MM.1S (cell line): ENCODE measurements at places on chromosomes 11 and 22.
A peak's percentile ranks its signal among the peaks of the same experiment; 100 is the strongest.

DNA sequence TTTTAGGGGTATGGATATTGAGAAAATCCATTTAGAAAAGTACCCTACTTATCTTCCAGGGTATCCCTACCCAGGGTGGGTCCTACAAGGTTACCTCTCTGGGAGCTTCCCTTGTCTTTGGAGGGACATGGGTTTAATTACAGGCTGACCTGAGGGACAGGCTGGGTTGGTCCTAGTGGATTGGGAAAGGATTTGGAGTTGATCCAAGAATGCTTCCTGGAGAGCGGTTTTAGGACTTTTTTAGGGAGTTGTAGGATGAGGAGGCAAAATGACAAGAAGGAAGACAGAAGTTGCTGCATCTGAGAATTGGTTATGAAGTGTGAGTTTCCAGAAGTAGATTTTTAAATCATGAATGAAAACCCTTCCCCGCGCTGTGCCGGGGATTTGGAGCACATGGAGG, 61.8 kb upstream of the CRTAM start:
- no peak for DNase-seq

DNA sequence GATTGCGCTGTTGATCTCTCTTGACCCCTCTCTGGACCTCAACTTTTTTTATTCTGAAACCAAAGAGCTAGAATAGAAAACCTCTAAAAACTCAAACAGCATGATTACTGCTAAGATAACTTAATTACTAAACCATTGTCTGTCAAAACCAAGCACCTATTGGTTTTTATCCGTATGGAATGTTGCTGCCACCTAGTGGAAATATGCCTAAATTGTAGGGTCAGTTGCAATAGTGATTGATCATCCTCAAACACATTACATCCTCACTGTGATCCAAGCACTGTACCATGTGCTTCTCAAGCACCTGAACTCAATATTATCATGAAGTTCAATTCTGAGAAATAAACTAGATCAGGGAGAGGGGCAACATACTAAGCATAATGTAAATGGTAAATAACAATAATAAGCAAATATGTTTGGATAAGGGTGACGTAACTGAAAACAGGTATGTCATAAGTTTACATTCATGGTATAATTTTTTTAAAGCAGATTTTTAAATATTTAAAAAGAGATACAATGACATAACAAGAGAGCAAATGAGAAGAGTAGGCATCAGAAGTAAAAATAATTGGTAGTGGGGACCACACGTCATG, 3.8 kb upstream of the OR5A2 start:
- DNase-seq: peak; percentile 76

GRCh38 chr11:111606986-111607385, 4.7 kb downstream of the SIK2 start:
- no peak for DNase-seq

DNA sequence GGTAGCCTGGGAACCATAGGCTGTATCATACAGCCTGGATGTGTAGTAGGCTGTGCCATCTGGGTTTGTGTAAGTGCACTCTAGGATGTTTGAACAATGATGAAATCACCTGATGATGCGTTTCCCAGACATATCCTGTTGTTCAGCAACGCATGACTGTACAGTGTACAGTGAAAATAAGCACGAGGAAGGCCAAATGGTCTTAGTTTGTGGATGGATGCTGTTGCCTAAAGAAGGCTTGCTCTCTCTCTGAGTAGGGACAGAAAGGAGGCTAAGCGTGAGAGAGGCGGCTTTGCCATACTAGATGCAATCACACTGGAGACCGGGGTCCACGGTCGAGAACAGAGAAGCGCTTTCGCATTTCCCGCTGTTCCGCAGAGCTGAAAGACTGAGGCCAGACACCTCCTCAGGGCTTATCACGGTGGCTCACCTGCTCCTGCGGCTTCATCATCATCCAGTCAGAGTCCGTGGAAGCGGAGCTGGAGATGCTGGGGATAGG, 27.6 kb upstream of the APLP2 start:
- DNase-seq: no peak

- no peak for DNase-seq
Measured at GRCh38 chr11:131441051-131441810, 70.8 kb downstream of the NTM start.

DNA sequence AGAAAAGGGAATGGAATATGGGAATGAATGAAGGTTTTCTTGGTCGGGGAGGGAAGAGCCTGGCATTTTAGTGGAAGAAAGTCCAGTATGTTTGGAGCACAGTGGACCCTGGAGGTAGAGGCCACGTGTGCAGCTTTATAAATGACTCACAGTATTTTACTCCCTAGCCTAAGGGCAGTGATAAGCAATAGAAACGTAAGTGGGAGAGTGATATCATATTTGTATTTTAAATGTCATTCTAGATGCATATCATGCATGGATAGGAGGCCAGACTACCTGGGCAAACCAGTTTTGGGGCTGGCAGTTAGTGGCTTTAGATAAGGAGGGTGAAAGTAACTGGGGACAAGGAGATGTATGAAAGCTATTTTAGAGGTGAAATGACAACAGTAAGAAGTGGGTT, 174.1 kb downstream of the ARHGAP42 start:
- no peak for DNase-seq

GRCh38 chr11:96277696-96278038, 65.3 kb downstream of the MAML2 start:
- no peak for DNase-seq

DNA sequence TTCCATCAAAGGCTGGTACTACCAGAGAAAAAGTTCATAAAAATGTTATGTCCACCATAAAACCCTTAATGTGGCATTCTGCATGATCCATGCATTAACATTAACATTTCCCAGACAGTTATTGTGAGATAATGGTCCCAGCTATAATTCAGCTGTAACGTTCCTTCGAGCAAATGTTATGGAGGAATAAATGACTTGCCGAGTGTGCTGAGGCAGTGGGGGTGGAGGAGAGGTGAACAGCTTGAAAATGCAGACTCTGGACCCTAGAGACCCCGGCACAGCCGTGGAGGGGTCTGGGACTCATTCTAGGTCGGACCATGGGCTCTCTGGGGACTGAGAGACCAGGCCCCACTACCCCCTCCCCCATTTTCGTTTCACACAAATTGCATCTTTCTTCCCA, 141.9 kb downstream of the PKNOX2 start:
- DNase-seq: no peak

- DNase-seq: no peak
Measured at GRCh38 chr11:12377824-12378593, 638 bp downstream of the PARVA start.
